Fibroblast of mammary gland (primary cell): ENCODE measurements at places on chromosomes 12 and 14.

- DNase-seq = no peak
These were observed 12.4 kb upstream of the NFYB start for GRCh38 chr12:104150416-104150815.

DNA sequence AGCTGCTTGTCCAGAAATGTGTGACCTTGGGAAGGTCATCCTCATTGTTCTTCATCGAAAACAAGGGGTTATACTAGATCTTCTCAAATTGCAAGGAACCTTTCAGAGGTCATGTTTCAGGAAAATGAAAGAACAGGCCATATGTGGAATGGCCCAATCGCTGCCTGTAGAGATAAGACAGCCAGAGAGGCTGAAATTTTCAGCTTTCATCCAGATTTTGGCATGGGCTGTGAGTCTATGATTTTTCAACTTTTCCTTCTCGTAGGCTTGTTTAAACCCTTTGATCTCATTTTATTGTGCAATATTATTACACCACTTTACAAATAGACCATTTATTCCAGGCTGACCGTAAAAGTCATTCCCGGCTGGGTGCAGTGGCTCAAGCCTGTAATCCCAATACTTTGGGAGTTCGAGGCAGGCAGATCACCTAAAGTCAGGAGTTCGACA lies 17.1 kb upstream of the ATXN2 start:
- peak; percentile 57 for DNase-seq

GRCh38 chr14:23444314-23444713 lies 8.9 kb upstream of the MYH7 start:
- no peak for DNase-seq

- peak; percentile 98 for DNase-seq
These were observed 61.4 kb downstream of the MYF5 start for GRCh38 chr12:80778005-80778541.

GRCh38 chr14:69485701-69486100 lies 1.2 kb downstream of the PLEKHD1 start:
- no peak for DNase-seq

GRCh38 chr12:124761871-124762270 lies 101.8 kb downstream of the SCARB1 start:
- no peak for DNase-seq

- peak; percentile 8 for DNase-seq
These were observed 1.8 kb downstream of the ZDHHC22 start for GRCh38 chr14:77139540-77140358.

DNA sequence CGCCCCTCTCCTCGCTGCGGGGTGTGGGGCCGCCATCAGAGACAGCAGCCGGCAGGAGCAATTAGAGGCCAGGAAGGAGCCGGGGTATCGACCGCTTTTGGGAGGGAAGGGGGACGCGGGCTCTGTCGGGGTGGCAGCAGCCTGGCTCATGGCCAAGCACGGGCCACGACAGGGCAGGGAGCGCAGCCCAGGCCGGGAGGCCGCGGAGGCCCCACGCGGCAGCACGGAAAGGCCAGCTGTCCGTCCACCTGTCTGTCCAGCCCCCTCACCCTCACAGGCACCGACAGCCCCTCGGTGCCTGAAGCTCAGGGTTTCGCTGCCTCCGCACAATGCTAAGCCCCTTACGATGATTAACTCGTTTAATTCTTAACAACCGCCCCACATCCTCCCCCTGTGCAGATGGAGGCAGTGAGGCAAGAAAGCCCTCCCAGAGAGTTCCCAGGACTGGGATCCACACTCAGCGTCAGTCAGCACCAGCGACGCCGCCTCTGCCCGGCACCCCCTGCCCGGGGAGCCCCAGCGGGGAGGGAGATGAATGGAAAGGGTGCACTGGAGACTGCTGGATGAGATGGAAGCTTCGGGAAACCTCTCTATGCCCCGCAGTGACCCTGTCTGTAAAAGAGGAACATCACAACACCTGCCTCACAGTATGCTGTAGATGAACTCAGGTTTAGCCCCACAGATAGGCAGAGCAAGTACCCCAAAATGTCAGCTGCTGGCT lies 23.7 kb downstream of the NCOR2 start:
- DNase-seq = peak; percentile 60

DNA sequence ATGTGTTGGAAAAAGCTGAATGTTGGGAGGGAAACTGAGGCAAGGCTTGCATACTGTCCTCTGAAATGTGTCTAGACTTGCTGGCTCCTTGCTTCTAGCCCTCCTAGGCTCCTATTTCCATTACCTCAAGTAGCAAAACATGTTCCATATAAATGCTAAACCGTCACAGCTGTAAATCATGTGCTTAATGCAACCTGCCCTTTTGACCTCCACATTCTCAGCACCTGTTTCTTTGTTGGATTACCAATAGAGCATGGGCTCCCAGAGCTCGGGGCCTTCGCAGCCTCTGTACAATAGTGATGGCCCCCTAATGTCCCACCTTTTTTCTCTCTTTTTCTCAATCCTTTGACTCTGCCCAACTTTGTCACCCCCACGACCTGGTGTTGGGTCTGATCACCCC lies 23.3 kb downstream of the RERGL start:
- no peak for DNase-seq

- DNase-seq = no peak
These were observed 316.4 kb downstream of the MED13L start for GRCh38 chr12:115960868-115961802.

- DNase-seq = peak; percentile 13
These were observed 397.6 kb downstream of the NUAK1 start for GRCh38 chr12:105740970-105741725.

- peak; percentile 32 for DNase-seq
These were observed 381.5 kb upstream of the STXBP6 start for GRCh38 chr14:25431211-25432076.

- peak; percentile 99 for DNase-seq
These were observed 135.9 kb downstream of the TMEM30B start for GRCh38 chr14:61145034-61145902.

DNA sequence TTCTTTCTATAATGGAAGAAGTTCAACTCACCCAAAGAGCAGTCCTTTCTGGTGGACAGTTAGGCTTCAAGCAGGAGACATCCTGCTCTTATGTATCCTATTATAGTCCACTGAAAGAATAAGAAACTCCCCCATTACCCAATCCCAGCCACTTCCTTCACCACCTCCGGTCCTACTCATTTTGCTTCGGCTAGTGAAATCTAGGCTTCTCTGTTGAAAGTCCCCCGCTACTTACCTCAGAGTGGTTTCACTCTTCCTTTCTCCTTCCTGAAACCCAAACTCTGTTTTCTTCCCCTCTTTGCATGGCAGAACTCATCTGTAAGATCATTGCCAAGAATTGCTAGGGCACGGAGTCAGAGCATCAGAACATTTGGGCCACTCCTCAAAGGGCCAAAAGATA lies at the start of gene GPR84:
Gene GPR84, minus strand, starts transcription at position 74 of the 400 bp plus-strand sequence. CDS start 635 bp downstream, outside the sequence.
- no peak for DNase-seq

- no peak for DNase-seq
These were observed 103.2 kb upstream of the NAV3 start for GRCh38 chr12:77727442-77728001.

DNA sequence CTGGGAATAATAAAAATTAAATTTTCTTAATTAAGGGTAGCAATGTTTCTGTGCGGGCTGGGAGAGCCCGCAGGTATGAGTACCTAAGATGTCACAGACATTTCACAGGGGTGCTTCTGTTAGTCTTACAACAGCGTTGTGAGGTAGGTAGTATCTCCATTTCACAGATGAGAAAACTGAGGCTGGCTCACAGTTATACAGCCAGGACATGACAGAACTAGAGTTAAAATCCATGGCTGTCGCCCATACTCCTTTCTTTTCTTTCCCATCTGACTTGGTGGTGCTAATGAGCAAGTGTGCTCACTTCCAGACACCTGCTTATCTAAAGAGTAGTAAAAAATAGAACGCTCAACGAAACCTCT lies 2.1 kb downstream of the BMAL2 start:
- DNase-seq = no peak

- DNase-seq = no peak
These were observed 481.2 kb upstream of the SYT1 start for GRCh38 chr12:78383414-78383813.

GRCh38 chr12:75602106-75602505 lies 90.7 kb upstream of the KRR1 start:
- DNase-seq = no peak

GRCh38 chr12:49538510-49539403 lies at the start of gene KCNH3:
Gene KCNH3 (plus strand): TSS chr12:49539030. CDS start chr12:49539417, 387 bp downstream.
- DNase-seq = peak; percentile 38

DNA sequence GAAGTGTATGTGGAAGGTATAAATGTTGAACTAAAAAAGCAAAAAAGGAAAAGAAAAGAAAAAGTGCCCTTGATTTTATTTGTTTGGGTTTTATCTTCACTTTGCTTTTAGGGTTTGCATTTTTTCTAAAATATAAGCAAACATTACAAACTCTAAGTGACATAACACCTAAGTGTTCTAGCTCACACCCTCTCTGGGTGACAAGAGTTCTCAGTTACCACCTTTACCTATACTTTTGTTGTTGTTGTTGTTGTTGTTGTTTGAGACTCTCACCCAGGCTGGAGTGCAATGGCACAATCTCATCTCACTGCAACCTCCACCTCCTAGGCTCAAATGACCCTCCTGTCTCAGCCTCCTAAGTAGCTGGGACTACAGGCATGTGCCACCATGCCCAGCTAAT lies 13.0 kb downstream of the KLRG1 start:
- DNase-seq = no peak

DNA sequence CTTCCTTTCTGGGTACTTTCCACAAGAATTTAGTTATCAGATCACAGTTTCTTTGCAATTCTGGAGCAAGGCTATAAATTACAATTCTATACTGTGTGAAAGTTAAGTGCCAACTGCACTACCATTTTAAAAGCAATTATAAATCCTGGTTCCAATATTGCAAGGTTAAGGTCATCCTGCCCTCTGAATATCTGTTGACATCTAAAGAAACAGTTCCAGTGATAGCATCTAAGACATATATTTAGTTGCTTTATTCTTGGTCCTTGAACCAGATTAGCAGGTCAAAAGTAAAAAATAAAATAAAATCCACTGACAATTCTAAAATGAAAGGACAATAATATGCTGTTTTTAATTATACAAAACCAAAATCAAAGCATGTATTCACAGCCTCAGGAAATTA lies 334.2 kb downstream of the ATXN7L3B start:
- no peak for DNase-seq

- DNase-seq = no peak
These were observed 27.9 kb downstream of the BORCS5 start for GRCh38 chr12:12384571-12385340.

DNA sequence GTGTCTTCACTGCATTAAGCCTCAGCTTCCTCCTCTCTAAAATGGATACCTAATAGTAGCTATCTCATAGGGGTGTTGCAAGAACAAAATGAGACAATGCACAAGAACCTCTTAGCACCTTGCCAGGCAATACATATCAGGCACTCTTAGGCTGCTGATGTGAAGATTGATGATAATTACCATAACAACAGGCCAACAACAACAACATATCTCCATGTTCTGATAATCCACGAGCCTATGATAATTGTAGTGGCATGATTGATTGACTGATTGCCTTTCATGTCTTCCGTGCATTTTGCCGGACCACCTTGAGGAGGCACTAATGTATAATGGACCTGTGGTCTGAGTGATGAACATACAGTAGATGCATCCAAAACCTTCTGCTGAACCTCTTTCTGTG lies 50.7 kb upstream of the WSCD2 start:
- DNase-seq = no peak

- no peak for DNase-seq
These were observed 184.3 kb upstream of the RTL1 start for GRCh38 chr14:101087614-101088394.

GRCh38 chr14:65287264-65288131 lies 125.0 kb upstream of the FUT8 start:
- DNase-seq = no peak

DNA sequence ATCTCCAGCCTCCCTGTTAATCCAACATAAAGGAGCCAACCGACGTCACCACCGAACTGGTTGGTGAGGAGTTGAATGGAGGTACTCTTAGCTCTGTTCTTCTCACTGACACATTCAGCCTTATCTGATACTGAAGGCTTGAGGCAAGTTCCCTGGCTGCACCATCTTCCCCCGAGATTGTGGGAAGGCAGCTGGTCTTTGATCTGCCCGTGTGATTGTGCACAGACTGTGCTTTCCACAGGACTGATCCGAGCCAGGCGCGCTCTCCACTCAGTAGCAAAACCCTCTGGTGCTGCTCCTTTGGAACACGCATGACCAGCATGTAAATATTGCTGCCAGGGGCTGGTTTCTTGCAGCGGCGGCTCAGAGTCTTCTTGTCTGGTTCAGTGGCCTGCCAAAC lies 30.1 kb upstream of the DLK1 start:
- no peak for DNase-seq

- no peak for DNase-seq
These were observed 708 bp downstream of the FAR2 start for GRCh38 chr12:29149691-29150281.

- DNase-seq = peak; percentile 31
These were observed 26.2 kb downstream of the GALC start for GRCh38 chr14:87966816-87967215.

- DNase-seq = no peak
These were observed 180.3 kb downstream of the HELB start for GRCh38 chr12:66482351-66483203.

DNA sequence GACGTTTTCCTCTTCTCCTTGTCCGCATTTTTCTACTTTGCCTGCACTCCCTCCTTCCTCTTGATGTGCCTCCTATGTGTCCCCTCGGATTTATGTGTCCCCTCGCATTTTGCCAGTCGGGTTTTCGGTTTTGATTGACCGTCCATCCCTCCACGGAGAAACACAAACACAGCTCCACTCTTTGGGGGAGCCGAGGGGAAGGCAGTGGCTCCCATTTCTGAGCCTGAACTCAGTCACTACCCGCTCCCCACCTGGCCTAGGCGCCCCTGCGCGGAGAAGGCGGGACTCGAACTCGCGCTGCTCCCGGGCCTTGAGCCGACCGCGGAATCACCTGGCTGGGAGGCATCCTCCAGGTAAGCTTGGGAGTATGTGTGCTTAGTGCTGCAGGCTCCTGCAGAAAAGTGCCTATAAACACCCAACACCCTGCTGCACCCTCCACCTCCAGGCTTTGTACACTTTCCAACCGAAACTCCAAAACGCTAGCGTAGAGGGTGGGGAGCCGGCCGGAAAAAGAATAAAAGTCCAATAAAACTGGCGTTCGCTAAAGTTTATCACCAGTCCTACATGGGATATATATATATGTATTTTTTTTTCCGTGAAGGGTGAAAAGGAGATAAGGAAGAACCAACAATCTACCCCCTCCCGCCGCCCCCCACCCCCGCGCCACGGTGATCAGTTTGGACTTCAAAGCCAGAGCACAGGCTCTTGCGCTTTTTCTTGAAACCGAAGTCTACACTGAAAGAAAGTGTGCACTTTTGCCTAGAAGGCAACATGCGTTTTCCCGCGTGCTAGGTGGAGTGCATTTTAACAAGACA lies 3.3 kb upstream of the CCND2 start:
- no peak for DNase-seq

DNA sequence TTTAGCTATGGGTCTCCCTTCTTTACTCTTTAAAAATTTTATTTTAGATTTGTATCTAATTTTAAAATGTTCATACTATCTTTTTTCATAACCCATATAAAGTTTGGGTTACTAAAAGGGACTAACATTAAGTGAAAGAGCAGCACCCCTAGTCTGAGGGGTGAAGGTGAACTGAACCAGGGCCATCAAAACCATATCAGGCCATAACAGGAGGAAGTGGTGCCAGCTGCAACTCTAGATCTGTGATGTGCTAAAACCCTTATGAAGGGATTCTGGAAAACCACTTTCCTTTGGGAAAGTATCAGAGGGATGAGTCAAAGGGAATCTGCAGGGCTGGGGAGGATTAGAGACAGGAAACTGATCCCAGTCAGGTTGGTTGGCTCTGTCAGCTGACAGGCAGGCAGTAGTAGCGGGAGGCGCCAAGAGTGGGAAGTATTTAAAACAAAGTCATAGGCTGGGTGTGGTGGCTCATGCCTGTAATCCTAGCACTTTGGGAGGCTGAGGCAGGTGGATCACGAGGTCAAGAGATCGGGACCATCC lies 162.5 kb downstream of the PPM1H start:
- DNase-seq = peak; percentile 70

GRCh38 chr12:65427646-65428045 lies 149.2 kb downstream of the MSRB3 start:
- no peak for DNase-seq
